Stimulated activated CD8-positive, alpha-beta memory T cell treated with anti-CD3 and anti-CD28 coated beads, Interleukin-7, amount 100 ng/mL, for 1 hour (primary cell): ENCODE measurements at places on chromosomes 7 and 10.

GRCh38 chr10:93110472-93111146 is 36.9 kb downstream of the CYP26A1 start:
- DNase-seq, result no peak

- DNase-seq, result no peak
Measured at GRCh38 chr10:74207691-74208480, 56.9 kb downstream of the ADK start.

DNA sequence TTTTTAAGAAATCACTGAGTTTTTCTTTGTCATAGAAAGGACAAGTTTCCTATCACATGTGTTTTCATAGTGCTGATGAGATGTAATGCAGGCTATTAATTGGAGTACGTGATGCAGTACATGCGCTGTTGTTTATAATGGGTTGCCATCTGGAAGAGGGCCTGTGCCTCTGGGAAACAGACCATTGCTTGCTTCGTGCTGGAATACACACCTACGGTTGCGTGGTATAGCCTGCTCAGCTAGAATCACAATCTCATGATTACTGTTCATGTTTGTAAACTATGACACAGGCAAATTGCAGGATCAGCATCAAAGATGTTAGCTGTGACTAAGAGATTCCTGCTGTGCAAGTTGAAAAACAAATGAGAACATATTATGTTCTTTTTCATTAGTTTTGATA is 107.2 kb upstream of the STEAP1B start:
- no peak for DNase-seq

DNA sequence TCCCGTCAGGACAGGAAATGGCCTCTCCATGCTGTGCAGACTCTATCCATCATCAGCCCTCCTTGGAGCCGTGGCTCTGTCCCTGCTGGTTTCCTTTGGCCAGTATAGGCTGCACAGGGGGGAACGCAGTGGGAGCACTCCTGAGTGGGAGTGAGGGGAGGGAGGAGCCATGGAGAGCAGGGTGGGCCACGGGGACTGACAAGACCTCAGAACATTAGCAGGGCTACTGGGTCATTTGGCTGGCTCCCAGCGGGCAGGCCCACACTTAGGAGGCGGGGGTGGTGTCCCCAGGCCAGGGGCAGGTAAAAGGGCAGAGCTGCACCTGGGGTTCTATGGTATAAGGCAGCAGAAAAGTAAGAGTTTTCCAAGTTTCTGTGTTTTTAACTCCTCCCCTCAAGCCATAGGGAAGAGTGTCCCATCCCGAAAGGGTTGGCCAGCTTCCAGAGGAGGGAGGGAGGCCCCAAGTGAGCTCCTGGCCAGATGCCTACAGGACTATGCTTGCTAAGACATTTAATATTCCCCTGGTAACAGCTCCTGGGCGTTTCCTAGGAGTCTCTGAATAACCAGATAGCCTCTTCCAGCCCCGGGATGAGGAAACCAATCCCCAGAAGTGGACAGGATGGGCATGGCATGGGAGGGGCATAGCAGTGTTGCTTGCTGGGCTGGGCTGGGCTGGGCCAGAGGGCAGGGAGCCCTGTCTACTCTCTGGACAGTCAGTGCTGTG is 5.5 kb upstream of the OPN4 start:
- no peak for DNase-seq

- DNase-seq, result no peak
Measured at GRCh38 chr10:99659868-99660366, 608 bp downstream of the ENTPD7 start.

DNA sequence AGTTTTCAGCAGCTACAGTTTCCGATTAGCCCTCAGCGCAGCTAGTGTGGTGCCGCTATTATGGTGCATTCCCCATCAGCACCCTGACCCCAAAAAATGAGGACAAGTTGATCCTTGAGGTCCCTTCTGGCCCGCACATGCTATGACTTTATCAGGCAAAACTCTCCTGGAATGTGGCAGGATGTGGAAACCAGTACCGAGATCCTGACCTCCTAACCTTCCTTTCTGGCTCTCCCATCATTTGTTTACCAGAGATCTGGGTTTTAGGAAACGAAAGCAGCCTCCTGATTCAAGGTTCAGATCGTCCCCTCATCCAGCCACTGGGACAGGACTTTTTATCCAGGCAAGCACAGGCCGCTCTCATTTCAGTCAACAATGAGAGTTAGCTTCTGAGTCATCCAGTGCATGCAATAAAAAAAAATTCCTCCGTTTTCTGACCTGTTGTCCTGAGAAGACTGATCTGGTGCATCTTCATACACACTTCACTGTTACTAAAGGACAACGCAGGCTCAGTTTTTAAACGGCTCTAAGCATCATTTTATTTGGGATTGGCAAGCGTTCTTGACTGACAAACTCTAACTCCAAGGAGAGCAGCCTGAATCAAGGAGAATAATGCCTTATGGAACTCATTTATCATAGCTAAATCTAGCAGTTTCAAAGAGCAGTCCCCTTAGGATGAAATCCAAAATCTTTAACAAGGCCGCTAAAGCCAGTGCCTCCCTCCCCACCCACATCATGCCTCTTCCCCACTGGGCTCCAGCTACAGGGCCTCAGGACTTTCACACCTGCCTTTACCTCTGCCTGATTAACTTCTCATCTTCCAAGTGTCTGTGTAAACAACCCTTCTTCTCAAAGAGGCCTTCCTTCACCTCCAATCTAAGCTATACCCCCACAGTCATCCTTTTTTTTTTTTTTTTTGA is 17.1 kb downstream of the PDLIM1 start:
- DNase-seq, result no peak

DNA sequence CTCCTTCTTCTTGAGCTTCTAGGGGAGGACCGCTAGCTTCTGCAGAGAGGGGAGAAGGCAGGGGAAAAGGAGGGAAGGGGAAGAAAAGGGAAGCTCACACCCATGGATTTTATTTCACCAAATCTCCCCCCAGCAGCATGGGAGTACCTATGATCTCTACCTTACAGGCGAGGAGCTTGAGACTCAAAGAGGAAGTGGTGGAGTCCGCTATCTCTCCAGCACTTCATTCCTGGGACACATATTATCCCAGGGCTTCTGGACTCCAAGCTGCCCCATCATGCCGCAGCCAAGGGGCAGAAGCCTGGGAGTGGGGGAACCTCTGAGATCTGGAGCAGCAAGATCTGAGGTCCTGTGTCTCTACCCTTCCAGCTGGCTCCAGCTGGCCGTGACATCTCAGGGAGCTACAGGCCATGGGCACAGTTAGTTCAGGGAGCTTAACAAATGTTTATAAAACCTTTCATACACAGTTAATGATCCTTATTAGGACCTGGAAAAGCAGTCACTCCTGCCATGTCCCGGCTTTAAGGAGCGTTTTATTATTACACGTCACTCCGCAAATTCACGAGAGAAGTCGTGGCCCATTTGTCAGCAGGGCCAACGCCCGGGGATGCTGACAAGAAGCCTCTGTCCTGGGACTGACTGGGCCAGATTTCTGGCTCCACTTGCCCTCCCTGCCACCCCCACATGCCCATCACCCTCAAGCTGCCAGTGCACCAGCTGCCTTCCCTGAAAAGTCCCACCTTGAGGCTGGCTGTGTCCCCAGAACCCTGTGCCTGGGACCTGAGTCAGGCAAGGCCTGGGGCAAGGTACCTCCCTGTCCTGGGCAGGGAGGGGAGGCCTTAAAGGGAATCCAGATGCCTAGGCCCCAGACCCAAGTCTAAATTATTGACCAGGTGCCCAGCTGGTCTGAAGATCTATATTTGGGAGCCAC is 132.1 kb upstream of the ZMIZ1 start:
- no peak for DNase-seq

GRCh38 chr7:104779888-104780287 is 234.1 kb upstream of the KMT2E start:
- DNase-seq, result no peak

DNA sequence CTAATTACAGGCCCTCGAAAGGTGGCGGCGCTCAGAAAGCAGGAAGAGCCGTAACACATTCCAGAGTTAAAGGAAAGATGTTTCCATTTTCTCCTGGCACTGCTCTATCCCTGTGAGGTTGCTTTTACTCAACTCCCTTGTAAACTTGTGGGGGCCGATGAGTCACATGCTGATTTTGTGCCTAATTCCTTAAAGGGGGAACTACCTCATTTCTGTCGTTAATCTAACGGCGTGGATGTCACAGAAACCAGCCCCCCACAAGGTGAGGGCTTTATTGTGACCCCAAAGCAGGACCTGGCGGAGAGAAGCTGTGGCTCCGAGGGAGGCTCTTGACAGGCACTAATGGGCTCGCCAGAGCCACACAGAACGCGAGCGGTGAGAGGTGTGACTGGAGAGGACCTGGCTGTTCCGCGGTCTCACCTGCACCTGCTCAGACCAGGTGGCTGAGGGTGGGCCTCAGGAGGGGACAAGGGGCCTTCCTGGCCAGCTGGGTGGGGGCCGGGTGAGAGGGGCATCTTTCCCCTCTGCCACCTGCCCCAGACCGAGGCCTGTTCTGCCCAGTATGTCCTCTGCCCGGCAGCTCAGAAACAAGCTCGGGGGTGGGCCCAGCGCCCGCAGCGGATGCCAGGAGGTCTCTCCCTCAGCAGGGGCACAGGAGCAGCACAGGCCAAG is 50.9 kb downstream of the CALML3 start:
- no peak for DNase-seq

DNA sequence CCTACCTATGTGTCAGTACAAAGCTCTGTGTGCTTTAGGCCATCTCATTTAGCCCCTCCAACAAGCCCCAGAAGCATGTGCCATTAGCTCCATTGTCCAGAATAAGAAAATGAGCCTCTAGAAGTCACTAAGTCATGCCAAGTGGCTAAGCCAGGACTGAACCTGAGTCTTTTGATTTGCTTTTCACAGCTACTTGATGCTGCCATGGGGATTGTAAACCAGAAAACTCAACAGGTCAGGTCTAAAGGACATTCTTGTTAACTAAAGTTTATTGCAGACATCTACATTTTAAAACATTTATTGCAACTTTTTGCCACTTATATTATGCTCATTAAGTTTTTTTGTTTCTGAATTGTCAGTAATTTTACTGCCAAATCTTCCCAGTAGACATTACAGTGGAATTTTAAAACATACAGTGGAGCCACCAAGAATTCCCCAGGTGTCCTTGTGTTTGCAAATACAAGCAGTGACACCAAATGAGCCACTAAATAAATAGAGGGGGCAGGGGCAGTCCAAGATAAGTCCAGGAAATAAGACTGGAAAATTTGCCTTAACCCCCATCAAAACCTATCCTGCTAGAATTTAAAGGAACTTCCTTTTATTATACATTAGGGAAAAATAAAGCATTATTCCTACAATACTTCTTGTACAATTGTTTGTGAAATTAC is 115.9 kb downstream of the RAPGEF5 start:
- no peak for DNase-seq

DNA sequence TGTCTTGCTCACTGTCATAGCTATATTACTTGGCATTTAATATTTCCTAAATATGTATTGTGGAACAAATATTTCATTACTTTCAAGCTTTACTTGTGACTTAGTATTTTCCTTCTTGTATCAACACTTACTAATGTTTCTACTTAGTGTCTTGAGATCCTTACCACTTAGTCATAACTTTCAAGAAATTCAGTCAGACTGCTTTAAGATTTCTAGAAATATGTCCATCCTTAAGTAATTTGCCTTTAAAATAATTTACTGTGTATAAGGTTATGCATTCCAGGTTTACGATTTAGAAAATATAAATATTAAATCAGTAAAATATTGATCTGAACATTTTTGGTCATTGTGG is 87.3 kb upstream of the CSTF2T start:
- no peak for DNase-seq

DNA sequence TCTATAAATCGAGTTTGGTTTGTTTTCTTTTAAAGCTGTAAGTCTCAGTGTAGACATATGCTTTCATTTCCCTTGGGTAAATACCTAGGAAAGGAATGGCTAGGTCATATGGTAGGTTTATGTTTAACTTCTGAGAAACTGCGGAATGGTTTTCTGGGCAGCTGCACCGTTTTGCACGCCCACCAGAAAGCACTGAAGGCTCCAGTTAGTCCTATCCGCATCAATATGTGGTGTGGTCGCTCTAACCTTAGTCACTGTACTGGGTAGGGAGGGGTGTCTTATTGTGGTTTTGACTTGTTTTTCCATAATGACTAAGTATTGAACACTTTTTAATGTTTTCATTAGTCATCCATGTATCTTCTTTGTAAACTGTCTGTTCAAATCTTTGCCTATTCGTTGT is 279.5 kb upstream of the AKR1E2 start:
- DNase-seq, result no peak

- no peak for DNase-seq
Measured at GRCh38 chr7:36884910-36885309, 160.6 kb upstream of the AOAH start.

DNA sequence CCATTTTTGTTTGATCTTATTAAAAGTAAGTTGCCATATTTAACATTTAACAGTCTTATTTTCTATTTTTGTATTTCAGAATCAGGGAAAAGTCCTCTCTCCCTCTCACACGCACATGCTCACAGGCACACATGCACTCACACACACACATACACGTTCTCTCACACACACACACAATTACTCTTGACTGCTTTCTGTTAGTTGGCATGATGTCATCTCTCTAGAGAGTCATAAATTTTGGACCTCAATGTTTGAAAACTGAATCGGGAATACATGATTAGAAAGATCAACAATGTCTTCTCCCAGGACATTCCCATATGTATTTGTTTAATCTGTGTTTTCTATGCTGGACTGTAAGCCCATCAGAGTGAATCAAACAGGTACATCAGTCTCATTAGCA is 165.7 kb upstream of the AHR start:
- no peak for DNase-seq

- no peak for DNase-seq
Measured at GRCh38 chr7:103240806-103241205, 56.4 kb upstream of the PMPCB start.

DNA sequence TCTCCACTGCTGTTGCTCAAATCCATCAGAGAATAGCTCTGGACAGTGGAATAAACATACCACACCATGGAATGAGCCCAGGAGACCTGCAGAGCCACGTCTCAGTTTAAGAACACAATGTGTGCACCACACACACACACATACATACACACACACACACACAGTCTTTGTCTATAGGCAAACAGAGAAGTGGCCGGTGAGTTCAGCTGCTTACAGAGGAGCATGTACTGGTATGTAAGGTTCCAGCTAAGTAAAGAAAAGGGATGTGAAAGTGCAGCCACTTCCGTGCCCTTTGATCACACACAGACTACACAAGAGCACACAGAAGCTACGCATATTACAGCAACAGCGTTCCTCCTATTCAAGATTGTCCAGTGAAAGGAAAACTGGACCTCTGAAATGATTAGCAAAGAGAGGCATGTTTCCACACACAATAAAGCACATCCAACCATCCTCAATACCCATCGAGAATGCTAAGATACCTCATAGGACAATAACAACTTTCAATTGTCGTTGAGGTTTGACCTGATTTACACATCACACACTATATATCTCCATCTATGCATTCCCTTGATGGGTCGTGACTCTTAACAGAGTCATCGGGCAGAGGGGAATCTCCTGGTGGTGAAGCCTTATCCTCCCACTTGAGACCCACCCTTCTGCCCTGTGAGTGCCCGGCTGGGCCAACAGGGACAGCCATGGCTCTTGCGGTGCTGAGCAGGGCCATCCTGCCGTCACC is 23.6 kb downstream of the SLC35B4 start:
- DNase-seq, result no peak

DNA sequence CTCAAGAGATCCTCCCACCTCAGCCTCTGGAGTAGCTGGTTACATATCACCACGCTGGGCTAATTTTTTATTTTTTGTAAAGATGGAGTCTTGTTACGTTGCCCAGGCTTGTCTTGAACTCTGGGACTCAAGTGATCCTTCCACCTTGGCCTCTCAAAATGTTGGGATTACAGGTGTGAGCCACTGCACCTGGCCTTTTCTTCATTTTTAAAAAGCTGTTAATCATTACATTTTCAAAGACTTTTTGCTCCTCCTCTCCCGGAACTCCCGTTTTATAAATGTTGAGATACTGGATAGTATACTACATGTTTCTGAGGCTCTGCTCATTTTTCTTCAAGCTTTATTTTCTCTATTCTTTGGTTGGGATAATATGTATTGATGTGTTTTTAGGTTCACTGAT is 16.4 kb downstream of the AOAH start:
- DNase-seq, result no peak
